ENCODE measurements at places on chromosomes 4 and X.

DNA sequence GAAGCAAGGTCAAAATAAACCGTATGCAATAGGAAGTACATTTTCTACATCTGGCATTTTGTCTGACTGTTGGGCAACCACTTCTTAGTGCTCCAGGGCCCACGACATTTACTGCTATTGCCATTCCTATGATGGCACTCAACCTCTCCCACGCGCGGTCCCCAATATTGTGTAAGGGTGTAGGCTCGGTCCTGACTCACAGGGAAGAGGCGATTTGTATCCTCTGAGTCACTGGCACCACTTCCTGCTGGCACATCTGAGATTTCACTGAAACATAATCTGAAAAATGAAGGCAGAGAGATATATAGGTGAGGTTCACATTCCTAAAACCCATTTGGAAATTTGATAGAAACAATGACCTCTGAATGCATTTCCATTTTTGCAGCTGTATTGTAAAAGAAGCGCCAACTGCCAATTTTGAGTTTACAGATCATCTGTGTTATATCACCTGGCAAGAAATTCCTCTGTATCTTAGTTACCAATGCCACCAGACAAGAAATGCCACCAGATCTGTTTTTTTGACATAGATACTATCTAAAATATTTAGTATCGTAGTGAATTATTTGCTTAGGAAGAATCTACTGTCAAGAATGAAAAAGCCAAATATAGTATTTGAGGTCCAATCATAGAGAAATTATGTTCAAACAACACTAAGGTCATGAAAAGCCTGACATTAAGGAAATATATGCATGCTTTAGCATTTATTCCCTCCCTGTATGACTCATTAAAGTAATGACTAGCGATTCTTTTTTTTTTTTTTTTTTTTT, 9.8 kb downstream of the EREG start:
- DNase-seq = peak; percentile 88

- DNase-seq = no peak
These were observed 2.1 kb downstream of the PNMA6F start for GRCh38 chrX:153319295-153320046.

GRCh38 chr4:82050796-82051195, 323.0 kb downstream of the HNRNPD start:
- DNase-seq = no peak

DNA sequence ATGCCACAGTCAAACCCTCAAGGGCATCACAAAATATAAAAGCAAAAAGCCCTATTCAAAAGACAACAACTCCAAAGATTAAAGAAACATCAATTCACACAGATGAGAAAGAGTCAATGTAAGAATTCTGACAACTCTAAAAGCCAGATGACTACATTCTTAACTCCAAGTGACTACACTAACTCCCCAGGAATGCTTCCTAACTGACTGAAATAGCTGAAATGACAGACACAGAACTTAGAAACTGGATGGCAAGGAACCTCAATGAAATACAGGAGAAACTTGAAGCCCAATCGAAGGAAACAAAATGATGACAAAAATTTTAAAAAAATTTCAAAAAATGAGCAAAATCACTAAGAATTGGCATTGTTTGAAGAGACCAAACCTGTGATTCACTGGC, 1047.6 kb upstream of the PCDH10 start:
- peak; percentile 25 for DNase-seq

- no peak for DNase-seq
These were observed 175.3 kb upstream of the FGF13 start for GRCh38 chrX:138886769-138887168.

DNA sequence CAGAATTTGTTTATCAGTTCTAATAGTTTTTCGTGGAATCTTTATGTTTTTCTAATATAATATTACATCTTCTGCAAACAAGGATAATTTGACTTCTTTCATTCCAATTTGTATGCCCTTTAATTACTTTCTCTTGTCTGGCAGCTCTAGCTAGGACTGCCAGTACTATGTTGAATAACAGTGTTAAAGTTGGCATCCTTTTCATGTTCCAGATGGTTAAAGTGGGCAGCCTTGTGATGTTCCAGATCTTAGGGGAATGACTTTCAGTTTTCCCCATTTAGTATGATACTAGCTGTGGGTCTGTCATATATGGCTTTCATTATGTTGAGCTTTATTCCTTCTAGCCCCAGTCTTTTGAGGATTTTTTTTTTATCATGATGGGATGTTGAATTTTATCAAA, 220.6 kb upstream of the WDFY3 start:
- no peak for DNase-seq

- DNase-seq = peak; percentile 87
These were observed 92.9 kb downstream of the EGF start for GRCh38 chr4:110005461-110006056.

DNA sequence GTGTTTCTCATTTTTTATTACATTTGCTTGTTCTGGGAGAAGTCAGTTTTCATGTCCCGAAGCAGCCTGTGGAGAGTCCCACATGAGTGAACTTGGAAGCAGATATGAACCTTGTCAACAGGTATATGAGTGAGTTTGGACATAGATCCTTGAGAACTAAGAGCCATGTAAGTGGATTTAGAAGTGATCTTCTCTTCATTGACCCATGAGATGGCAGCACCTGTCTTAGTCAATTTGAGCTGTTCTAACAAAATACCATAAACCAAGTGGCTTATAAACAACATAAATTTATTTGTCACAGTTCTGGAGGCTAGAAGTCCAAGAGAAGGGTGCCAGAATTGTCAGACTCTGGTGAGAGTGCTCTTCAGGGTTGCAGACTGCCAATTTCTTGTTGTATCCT, 1043.8 kb downstream of the ADGRL3 start:
- DNase-seq = no peak

DNA sequence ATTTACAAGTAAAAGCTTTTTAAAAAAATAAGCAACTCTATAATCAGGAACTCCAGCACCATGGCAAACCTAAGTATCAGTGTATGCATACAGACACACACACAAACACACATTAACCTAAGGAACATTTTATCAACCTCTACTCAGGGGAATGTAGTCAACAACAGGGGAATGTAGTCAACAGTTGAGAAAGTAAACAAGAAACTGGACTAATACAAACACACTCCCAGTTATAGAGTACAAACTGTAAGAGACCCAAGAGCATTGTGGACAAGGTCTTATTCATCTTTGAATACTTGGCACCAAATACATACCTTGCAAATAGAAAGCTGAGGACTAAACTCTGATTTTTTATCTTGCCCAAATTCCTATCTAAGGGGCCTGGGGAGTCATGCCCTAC, 36.2 kb downstream of the PAPSS1 start:
- no peak for DNase-seq

GRCh38 chrX:97230948-97231347, 347.2 kb downstream of the RPA4 start:
- no peak for DNase-seq

DNA sequence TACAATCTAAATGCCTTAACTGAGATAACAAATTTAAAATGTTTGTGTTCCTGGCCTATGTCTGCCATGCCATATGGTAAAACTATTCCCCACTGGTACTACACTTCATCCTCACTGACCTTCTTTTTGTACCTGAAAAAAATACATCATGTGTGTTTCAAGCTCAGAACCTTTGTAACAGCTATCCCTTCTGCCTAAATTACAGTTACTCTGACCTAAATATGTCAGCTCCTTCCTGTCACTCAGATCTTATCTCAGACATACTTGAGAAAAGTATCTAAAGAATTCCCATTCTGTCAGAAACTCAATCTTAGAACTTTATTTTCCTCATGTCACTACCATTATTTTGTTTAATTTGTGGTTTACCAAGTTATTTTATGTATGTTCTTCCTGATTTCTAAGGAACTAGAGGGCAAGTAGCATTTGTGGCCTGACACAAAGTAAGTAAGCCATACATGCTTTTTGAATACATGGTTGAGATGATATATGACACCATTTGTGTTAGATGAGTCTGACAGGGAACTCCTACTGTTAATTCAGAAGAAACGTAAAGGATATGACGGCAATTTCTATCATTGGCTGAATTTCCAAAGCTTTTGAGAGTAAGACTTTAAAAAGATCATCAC, 456.5 kb upstream of the NDST3 start:
- DNase-seq = no peak

DNA sequence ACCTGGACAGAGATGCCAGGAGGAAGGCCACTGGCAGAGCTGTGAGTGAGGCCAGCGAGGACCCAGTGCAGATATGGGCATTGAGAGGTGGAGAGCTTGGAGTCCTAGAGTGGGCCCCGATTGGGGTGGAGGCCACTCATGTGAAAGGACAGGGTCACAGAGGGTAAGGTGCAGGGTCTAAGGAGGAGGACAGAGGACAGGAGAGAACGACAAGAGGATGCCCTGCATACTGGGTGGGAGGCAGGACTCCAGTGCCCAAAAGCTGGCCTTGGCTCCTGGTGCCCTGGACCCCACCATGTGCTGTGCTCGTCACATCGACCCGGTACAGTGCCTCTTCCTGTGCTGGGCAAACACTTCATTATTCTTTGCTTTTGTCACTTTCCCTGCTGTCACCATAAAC, 66.7 kb downstream of the NAT8L start:
- no peak for DNase-seq

- peak; percentile 71 for DNase-seq
These were observed 9.1 kb downstream of the ELF2 start for GRCh38 chr4:139167774-139168444.

DNA sequence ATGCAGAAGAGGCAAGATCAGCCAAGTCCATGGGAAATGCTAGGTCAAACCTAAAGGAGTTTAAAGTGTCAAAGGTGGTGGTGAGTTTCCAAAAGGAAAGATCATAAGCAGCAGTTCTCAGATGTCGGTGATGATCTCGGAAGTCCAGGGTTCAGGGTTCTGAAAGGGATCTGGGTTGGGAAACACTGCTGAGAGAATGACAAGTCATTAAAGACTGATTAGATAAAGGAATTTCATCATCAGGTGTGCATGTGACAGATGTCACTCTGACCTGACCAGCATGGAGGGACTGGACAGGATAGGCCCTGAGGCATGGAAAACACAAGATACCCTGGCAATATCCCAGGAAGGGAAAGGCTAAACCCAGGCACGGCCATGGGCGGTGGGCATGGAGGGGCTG, 195.7 kb upstream of the TBL1X start:
- DNase-seq = no peak
